ENCODE measurements at places on chromosomes 16 and 17.

GRCh38 chr16:50733468-50733867 lies 8.4 kb upstream of the CYLD start:
- DNase-seq, result no peak

GRCh38 chr17:70353408-70354092 lies 184.2 kb downstream of the KCNJ2 start:
- no peak for DNase-seq

GRCh38 chr17:79546386-79546785 lies 64.5 kb downstream of the RBFOX3 start:
- DNase-seq, result no peak

- no peak for DNase-seq
Measured at GRCh38 chr17:343875-344752, 8.5 kb downstream of the RPH3AL start.

GRCh38 chr16:4152267-4152666 lies 36.0 kb upstream of the ADCY9 start:
- no peak for DNase-seq

DNA sequence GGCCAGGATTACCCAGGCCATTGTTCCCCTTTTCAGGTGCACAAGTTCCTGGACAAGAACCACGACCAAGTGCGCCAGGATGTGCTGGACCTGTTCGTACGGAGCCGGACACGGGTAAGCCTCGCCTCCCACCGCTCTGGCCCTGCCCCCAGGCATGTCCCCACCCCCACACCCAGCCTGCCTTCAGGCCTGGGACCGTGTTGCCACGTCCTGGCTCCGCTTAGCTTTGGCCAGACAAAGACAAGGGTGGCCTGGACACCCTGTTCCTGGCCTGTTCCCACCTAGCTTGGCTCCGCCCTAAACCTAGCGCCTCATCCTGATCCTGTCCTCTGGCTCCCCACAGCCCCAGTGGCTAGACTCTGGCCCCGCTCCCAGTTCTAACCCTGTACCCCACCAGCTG lies 30.9 kb downstream of the MYO15A start:
- no peak for DNase-seq

- DNase-seq, result no peak
Measured at GRCh38 chr17:6554871-6555330, 1.5 kb downstream of the PITPNM3 start.

- no peak for DNase-seq
Measured at GRCh38 chr16:51535591-51535990, 384.5 kb upstream of the SALL1 start.

DNA sequence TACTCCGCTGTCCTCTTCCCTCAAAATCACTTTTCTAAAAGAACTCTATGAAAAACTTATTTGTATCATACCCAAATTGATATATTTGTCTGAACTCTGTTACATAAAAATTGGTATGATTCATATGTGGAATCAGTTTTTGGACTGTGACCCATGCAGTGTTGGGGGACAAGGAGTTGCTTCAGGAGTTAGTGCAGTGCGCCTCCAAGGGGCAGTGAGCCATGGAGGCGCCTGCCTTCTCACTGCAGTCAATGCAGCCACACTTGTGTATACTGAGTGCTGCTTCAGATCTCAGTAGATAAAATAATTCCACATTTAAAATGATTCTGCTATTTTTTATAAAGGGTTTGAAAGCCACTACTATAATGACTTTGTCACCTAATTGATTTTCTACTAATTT lies 32.5 kb downstream of the DGKE start:
- DNase-seq, result no peak

GRCh38 chr16:28297784-28298510 lies 5.6 kb downstream of the SBK1 start:
- DNase-seq, result no peak

DNA sequence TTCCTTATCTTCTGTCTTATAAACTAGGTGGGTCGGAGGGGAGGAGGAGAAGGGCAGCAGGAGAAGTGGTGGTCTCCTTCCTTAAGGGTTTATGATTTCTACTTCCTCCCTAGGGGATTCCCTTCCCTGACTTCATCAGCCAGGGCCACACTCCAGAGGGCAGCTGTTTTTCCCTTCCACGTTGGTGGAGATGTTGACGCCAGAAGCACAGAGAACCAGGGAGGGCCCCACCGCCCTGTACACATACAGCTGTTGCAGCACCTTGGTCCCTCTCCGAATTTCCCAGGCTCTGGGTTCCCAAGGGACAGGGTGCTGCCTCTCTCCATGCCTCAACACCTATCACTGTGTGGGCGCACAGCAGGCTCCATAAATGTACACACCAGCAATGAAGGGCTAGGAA lies 5.6 kb upstream of the SLC6A4 start:
- no peak for DNase-seq

DNA sequence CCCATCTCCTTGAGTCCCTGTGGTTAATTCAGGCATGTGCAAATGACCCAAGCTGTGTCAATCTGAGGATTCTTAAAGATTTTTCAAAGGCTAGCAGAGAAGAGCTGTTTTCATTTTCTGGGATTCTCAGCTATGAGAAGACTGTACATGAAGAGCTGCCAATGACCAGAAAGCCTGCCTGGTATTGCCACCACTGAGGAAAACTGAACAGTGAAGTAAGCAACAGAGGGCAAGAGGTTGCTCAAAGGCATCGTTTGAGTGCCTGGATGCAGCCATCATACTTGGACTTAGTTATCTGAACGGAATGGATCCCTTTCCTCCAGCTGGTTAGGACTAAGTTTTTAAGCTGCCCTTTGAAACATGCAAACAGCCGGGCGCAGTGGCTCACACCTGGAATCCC lies 38.4 kb downstream of the FAM20A start:
- DNase-seq, result no peak

All from substantia nigra (tissue), 51 donors.